ENCODE measurements at places on chromosomes 7 and 10.

DNA sequence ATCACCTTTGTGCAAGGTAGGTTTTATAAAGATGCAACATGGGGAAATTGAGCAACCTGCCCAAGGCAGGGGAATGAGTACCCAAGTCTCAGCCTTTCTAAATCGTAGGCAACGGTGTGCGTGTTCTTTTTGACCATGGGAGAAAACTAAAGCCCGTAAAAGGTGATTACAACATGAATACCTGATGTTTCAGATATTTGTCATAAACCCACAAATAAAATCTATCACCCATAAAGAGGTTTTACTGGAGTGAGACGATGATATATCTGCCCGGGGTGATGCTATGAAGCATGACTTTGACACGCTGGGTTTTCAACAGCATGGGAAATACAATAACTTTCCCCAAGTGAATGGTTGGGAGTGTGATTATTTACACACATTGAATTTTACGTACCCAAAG, 406.3 kb upstream of the KLF6 start:
- no peak for DNase-seq

DNA sequence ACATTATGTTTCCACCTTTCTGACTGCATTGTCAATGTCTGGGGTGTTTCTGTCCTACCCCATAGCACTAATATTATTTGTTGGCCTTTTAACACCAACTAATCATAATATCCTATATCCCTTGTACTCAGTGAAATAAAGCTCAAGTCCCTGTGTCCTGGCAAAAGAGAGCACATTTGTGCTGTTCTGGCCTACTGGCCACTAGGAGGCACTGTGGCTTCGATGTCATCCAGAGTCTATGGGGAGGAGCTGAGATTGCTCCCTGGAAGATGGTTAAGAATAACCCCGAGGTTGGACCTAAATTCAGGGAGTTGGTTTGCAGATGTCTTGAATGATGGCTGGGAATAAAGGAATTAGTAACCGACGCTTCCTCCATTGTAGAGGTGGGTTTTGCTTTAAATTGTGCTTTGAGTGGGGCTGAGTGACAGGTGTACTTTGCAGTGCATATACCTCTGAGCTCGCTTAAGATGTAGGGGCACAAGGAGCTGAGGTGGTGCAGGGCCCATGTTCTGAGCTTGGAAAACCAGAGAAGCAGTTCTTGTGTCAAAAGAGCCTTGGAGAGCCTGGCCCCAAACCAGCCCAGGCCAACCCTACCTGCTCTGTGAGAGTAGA, 191.2 kb upstream of the PRSS1 start:
- DNase-seq = peak; percentile 90

DNA sequence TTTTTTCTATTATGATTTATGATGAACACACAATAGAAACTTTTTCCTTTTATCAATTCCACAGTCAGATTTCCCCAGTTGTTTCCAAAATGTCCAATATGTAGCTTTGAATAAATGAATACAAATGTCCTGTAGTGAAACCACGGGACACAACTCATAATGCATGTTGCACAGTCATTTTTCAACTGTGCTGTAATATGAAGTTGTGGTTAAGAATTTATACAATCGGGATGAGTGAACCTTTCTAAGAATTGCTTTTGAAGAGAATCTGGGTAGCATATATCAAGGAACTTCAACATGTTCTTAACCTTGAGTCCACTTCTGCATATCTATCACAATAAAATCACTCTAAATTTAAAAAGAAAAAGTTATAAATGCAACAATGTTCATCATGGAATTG, 14.6 kb upstream of the ST7 start:
- DNase-seq = no peak

DNA sequence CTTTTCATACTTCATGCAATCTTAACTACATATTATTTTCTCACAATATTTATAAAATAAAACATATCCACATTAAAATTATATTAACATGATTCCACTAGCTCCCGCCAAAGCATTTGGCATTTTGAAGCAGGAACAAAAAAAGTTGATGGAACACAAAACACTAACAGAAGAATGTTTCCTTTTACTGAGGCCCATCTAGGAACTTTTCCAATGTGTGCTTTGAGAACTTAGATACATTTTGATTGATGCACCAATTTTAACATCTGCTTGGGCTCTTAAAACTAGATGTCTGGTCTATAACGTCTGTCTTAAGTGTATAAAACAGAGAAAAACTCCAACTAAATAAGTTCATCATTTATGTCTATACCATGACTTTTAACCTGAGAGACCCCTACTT, 1214.8 kb downstream of the SORCS1 start:
- no peak for DNase-seq

DNA sequence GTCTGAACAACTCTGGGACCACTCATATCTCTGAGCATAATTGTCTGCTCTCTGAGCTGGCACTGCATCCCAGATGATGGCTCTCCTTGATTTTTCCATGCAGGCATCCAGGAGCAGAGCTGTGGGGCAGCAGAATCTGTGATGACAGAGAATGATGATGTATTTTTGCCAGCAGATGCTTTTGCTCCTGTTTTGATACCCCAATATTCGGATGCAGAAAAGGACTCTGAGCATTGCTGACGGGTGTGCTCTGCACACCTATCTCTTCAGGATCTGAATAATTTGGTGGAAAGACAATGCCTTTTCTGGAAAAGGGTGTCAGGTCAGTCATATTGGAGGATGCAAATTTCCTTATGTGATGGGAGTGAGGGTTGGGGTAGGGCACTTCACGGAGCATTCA, 735.9 kb downstream of the KCNMA1 start:
- no peak for DNase-seq

DNA sequence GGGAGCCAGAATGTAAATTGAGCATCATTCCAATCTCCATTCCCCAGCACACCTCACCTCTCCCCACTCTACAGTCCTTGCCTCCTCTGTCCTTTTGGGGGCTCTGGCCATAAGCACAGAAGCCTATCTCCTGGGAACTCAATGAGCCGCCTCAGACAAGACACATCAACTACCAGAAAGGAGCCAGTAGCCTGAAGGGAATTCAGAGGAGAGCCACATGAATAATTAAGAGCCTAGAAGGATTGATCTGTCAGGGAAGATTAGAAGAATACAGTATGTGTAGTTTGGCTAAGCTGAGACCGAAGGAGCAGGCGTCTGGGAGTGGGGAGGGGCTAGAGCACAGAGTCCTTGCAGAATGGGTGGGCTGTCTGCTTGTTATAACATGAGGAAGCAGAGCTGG, 31.2 kb downstream of the FRMD4A start:
- no peak for DNase-seq

DNA sequence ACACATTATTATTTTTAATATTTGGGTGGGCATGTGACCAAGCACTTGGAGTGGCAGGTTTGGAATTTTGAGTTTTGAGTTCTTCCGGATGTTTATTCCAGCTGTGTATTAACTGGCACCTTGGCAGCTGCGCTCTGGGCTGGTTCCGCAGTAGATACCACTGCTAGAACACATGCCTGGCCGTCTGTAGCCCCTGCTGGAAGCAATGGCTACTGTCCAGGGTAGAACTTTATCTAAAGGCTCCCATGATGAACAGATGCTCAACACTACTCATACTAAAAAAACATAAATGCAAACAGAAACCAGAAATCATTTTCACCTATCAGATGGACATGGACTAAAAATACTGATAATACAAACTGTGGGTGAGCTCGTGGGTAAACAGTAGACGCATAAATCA, 19.4 kb upstream of the SH3PXD2A start:
- no peak for DNase-seq

- peak; percentile 30 for DNase-seq
Observed at GRCh38 chr10:6065835-6066234, 3.7 kb upstream of the IL2RA start.

GRCh38 chr7:67854221-67855178, 857.9 kb downstream of the TYW1 start:
- peak; percentile 46 for DNase-seq

DNA sequence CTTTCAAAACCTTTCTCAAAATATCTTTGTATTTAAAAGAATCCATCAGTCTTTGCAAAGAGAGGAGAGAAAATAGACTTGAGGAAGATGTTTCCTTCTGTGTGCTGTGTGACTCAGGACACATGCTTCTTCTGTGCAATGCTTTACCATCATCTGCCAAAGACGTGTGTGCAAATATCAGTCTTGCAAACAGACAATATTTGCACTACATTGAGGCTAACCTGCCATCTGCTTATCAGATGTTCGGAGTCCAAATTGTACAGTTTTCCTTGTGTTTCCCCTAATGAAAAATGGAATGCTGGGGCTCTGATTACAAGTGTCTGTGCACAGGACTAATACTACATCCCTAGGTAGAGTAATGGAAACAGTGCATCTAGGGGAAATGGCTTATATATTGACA, 353.1 kb upstream of the LRRTM3 start:
- DNase-seq = no peak

- peak; percentile 29 for DNase-seq
Observed at GRCh38 chr10:112490545-112490944, 43.5 kb downstream of the VTI1A start.

DNA sequence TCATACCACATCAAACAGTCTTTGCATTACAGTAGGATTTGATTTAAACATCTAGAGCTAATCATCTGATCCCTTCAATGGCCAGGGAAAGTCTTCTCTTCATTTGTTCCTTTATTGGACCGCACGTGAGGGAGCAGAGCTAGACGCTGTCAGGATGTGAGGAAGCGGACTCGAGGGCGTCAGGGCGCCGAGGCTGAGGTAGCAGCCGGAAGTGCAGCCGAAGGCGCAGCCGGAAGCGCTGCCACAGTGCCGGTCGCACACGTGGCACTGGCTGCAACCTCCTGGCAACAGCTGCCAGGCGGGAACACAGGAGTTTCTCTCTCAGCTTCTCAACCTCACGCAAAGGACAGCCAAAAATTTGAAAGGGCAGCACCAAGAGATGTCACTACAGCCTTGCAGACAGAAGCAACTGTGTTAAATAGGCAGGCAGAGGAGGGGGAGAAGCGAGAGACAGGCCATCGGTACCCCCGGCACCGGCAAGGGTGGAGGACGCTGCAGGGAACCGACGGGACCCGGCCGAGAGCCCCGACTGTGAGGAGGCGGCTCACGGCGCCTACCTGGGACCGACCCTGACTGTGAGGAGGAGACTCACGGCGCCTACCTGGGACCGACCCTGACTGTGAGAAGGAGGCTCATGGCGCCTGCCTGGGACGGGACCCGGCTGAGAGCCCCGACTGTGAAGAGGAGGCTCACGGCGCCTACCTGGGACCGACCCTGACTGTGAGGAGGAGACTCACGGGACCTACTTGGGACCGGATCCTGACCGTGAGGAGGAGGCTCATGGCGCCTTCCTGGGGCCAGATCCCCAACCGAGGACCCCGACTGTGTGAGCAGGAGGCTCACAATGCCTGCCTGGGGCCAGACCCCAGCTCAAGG, 32.3 kb downstream of the VIPR2 start:
- no peak for DNase-seq

DNA sequence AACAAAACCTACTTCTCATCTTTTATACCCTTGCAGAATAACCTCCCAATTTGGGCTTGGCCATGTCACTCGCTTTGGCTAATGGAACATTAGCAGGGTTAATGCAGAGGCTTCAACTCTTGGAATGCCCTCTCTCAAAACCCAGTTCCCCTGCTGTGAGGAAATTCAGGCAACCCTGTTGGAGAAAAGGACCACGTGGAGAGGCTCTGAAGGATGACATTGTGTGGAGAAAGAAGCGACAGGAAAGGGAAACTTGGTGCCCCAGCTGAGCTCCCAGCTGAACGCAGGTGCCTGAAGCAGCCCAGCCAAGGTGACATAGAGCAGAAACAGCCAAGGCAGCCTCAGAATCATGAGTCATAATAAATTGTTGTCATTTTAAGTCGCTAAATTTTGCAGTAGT, 214.2 kb upstream of the GHITM start:
- DNase-seq = no peak

DNA sequence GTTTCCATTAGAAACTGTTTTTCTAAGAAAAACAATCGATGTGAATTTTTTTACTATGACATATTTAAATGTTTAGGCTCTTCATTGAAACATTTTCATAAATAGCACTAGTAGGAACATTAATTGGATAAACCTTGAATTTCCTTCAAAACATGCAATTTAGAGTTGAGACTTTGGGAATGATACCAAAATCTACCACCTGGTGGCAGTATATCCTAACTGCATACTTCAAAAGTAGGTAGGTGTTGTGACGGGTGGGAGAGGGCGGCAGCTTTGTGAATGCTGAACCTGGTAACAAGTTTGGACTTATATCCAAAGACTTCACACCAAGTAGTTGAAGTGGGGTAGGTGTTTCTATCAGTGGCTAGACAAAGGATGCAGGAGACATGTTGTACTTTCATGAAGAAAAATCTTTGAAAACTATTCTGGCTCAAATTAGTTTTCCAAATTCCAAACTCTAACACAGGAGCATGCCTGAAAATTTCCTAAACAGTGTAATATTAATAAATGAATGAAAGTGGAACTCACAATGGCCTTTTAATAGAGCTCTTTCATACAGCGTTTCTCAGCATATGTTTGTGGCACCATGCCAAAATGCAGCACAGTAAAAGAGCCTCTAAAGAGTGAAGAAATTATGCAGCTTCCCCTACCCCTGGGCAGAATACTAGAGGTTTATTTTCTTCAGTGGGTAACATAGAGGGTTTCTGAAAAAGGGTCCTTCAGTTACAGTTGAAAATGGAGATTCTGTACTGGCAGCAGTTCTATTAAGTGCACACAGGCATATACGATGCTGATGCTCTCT, 201.0 kb upstream of the TPK1 start:
- DNase-seq = peak; percentile 45

GRCh38 chr10:23412223-23412622, 26.7 kb upstream of the OTUD1 start:
- DNase-seq = peak; percentile 77

DNA sequence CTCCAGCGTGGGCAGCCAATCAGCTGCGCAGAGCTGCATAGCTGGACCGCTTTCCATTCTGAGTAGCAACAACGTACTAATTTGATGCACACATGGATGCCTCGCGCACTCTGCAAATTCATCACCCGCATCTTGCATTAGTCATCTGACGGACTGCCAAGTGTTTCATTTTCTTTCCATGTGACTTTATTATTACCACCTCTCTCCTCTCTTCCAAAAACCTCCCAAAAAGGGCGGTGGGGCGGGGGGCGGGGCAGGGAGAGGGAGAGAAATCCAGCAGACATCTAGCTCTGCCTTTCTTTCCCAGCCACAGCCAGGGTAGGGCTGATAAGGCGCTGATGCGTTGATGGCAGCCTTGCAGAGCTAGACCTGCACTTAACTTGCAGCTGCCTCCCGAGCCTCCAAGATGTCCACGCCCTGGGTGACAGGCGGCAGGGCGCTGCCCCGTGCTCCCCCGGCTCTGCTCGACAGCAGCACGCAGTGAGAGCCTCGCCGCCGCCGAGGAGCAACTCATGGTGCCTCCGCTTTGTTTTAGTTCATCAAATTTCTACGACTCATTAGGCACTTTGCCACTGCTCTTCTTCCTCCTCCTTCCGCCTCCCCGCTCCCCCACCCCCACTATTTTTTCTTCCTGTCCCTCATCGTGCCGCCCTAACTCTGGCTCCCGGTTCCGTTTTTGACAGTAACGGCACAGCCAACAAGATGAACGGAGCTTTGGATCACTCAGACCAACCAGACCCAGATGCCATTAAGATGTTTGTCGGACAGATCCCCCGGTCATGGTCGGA, 147.3 kb downstream of the CELF2 start:
- DNase-seq = peak; percentile 94
